ENCODE measurements at places on chromosomes 7 and 10.

- DNase-seq: no peak
Observed at GRCh38 chr10:130497056-130498010, 361.1 kb downstream of the GLRX3 start.

- DNase-seq: no peak
Observed at GRCh38 chr7:4267341-4268039, 414.6 kb upstream of the FOXK1 start.

DNA sequence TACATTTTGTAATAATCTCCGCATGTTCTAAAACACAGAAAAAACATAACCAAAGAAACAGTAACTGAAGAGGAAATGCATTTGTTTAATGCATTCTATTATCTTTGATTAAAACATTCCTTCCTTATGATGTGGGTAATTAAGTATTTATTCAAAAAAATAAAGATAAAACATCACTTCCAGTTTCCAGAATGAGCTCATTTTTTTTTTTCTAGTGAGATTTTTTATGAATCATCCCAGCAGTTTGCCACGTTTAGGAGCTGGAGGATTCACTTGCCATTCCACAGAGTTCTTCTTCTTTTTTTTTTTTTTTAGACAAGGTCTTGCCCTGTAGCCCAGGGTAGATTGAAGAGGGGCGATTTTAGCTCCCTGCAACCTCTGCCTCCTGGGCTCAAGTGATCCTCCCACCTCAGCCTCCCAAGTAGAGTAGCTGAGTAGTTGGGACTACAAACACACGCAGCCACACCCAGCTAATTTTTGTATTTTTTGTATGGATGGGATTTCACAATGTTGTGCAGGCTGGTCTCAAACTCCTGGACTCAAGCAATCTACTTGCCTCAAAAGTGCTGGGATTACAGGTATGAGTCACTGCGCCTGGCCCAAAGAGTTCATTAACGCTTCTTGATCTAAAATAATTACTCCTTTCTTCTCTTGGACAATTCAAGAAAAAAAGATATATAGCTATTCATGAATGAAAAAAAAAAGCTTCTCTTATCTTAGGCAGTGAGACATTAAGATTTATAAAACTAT is 177.3 kb downstream of the DKK1 start:
- no peak for DNase-seq

- DNase-seq: no peak
Observed at GRCh38 chr10:42755556-42756093, 27.0 kb upstream of the BMS1 start.

GRCh38 chr10:104424719-104425118 is 71.1 kb downstream of the CFAP58 start:
- DNase-seq: no peak

DNA sequence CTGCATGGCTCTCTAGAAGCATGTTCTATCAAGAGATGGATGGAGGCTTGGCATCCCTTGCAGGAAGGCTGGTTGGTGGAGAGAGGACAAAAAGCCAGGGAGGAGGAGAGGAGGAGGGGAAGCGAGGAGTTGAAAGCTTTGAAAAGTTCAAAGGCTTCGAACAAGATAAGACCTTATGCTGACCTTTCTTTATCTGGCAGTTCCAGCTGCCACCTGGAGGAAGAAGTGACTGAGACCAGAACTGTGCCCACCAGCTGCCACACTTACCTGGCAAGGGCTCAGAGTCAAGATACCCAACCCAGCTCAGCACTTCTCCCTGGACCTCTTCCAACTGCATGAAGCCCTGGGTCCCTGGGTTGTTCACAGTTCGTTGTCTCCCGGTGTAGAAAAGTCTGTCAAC is 14.8 kb downstream of the CCL24 start:
- DNase-seq: no peak

DNA sequence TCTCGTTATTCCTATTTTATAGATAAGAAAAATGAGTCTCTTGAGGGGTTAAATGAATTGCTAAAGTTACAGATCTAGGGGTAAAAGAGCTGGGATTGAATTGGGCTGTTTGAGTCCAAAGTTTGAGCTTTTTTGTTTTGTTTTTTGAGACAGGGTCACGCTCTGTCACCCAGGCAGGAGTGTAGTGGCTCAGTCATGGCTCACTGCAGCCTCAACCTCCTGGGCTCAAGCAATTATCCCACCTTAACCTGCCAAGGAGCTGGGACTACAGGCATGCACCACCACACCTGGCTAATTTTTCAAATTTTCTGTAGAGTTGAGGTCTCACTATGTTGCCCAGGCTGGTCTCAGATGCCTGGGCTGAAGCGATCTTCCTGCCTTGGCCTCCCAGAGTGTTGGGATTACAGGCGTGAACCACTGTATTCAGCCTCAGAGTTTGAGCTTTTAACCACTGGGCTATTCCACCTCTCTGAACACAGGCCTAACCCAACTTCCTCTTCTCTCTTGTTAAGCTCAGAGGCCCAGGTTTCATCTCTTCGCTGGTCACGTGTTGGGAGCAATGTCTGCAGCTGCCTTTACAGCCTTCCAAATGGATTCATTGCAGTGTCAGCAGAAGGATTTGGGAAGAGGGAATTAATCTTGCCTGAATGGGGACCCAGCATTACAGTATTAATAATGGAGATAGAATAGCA is 8.0 kb downstream of the SUFU start:
- DNase-seq: no peak

DNA sequence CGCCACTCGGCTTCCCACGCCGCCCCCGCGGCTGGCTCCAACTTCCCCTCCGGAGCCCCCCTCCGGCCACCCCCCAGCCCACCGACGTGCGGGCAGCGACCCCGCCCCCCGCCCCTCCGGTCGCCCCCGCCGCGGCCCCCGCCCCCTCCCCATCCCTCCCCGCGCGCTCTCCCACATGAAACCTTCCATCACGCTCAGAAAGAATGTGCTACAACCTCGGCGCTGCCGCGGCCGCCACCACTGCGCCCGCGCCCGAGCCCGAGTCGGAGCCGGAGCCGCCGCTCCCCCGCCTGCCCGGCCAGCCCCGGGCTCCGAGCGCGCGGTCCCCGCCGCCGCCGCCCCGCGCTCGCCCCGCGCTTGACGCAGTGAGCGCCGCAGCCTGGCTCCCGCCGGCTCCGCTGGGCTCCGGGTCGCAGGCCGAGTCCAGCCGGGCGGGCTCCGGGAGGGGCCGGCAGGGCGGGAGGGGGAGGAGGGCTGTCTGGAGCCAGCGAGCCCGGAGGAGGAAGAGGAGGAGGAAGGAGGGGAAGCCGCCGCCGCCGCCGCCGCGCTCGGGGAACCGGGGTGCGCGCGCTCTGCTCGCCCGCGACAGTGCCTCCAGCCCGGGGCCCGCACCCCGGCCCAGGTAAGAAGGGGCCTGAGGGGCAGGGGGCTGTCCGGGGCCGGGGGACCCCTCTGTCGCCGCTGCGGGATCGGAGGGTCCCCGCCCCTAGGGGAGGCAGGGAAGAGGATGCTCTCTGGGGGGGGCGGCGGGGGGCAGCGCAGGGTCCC is 4.3 kb upstream of the ELFN1 start:
- peak; percentile 36 for DNase-seq

GRCh38 chr7:37216923-37217322 is 231.7 kb downstream of the ELMO1 start:
- no peak for DNase-seq

DNA sequence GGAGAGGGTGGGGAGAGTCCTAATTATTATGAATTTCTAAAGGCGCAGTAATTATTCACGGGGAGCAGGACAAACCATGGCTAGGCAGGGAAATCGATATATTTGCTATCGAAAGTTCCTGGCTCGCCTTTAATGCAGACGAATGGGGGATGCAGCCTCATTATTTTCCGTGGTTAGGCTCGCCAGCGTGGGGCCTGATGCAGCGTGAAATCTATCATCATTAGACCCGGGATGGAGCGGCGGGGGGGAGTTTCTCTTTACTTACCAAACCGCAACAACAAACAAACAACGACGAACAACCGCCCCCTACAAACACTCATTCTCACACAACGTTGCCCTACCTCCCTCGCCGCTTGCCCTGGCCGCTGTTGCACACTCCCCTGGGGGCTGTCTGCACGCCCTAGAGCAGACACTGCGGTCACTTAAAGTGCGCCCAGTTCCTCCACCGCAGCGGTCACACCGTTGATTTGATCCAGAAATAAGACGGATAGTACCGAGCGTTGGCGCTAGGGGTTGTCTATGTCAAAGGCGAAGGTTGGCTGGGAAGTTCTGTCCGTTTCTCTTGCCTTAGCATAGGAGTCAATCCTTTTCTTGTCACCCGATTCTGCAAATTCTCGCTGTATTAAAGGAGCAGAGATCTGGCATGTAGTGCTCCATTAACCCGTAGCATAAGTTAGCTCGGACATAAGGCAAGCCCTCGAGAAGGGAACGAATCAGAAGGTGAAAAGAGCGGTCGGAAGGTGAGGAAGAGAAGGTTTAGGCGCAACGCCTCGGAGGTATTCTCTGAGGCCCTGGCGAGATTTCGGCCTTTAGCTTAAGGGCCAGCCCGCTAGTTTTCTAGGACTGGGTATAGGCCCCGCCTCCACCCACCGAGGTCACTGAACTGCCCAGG is 10.4 kb downstream of the NXPH1 start:
- DNase-seq: no peak

GRCh38 chr10:114357515-114357996 is 46.7 kb downstream of the AFAP1L2 start:
- DNase-seq: no peak

DNA sequence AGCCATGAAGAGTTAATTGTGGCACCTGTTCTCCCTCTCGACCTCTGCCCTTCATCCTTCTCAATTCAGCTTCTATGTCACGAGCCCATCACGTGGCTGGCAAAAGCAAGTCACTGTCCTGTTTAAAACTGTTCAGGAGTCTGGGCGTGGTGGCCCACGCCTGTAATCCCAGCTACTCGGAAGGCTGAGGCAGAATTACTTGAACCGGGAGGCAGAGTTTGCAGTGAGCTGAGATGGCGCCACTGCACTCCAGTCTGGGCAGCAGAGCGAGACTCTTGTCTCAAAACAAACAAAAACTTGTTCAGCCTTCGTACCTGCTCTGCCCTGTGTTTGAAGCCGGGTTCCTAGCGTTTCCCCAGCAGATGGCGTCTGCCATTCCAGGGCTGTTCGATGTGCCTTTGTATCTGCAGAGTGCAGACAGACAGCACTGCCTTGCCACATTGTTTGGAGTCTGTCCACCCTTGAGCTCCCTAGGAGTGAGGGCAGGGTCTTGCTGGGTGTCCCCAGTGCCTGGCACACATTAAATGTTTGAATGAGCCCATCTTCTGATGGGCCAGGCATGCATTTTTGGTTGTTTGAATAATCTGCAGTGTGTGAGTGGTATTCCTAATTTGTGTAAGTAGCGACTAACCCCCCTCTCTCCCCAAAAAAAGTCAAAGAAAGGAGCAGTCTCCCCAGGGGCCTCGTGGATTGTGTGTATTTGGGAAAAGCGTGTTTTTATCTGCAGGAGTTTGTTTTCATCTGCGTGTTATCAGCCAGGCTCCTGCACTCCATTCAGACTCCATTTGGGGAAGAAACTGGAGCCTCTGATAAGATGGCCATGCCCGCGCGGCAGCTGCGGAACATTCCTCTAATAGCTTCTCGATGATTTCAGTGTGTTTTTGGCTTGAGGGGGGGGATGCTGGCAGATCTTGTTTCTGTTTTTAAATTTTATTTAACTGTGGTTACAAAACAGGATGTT is 61.2 kb downstream of the DNAJB6 start:
- no peak for DNase-seq

- DNase-seq: no peak
Observed at GRCh38 chr10:14391342-14391741, 60.6 kb upstream of the FRMD4A start.

- DNase-seq: no peak
Observed at GRCh38 chr10:12006671-12007070, 35.9 kb downstream of the UPF2 start.

DNA sequence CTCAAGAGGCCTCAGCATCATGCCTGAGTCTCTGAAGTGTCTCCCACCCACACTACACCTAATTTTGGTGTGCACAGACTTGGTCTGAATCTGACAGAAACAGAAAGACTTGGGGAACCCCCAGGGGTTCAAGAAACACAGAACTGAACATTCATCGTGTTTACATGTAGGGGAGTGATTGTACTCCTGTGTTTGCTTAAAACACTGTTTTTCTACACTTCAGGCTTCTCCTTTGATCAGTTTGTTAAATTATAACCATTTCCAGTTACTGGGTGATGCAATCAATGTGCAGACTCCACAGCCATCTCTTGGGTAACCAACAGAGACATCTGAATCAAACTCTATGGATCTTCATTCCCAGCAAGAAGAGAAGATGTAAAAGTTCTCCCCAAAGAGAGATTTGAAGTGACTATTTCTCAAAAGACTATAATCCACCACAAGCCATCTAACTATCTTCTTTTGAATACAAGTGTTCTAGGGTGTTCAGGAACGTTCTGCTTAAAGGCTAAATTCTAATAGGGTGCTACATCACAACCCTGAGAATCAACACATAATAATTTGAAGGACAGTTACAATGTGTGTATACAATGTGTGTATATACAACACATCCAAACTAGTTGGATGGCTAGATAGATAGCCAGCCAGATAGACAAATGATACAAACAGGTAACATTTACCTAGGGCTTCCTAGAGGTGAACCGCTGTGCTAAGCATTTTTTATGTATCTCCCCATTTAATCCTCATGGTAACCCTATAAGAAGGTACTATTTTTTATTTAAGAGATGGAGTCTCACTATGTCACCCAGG is 34.2 kb downstream of the DNAJC12 start:
- no peak for DNase-seq

- DNase-seq: no peak
Observed at GRCh38 chr7:29217113-29217512, 22.5 kb downstream of the CHN2 start.

- DNase-seq: no peak
Observed at GRCh38 chr10:124546055-124546369, 84.4 kb downstream of the LHPP start.

DNA sequence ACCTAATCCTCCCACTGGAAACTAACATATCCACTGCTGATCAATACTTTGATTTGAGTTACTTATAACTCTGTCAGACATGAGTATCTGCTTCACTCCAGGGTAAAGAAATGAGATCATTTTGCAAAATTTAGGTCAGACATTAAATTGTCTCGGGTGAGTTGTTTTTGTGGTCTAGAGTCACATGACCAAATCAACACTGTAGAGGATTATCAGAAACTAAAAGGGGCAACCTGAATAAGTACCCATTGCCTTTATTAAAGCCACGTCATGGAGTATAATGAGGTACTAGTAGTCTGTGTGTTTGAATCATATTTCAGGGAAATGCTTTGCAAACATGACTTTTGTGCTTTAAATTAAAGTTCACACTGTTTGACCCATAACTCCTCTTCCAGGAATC is 107.7 kb upstream of the ADO start:
- DNase-seq: no peak

DNA sequence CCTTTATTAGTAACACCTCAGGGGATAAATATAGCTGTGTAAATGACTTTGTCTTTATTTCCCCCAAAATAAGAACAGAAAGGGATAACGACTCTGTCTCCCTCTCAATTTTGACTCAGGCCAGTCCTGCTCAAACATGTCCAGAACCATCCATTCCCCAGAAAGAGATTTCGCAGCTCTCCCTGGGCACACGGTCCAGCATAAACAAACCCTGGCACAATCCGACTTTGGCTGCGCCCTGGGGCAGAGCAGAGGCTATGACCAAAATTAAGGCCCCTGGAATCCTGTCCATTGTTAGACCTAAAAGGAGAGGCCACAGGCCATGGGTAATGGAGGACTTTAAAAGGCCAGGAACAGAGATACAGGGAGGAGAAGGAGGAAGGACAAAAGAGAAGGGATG is 99.1 kb downstream of the PRPF18 start:
- DNase-seq: no peak

- DNase-seq: no peak
Observed at GRCh38 chr10:59719374-59719773, 9.7 kb upstream of the SLC16A9 start.

- DNase-seq: no peak
Observed at GRCh38 chr7:22140578-22140977, 194.9 kb upstream of the CDCA7L start.
